ENCODE measurements at places on chromosomes 5 and 9.

DNA sequence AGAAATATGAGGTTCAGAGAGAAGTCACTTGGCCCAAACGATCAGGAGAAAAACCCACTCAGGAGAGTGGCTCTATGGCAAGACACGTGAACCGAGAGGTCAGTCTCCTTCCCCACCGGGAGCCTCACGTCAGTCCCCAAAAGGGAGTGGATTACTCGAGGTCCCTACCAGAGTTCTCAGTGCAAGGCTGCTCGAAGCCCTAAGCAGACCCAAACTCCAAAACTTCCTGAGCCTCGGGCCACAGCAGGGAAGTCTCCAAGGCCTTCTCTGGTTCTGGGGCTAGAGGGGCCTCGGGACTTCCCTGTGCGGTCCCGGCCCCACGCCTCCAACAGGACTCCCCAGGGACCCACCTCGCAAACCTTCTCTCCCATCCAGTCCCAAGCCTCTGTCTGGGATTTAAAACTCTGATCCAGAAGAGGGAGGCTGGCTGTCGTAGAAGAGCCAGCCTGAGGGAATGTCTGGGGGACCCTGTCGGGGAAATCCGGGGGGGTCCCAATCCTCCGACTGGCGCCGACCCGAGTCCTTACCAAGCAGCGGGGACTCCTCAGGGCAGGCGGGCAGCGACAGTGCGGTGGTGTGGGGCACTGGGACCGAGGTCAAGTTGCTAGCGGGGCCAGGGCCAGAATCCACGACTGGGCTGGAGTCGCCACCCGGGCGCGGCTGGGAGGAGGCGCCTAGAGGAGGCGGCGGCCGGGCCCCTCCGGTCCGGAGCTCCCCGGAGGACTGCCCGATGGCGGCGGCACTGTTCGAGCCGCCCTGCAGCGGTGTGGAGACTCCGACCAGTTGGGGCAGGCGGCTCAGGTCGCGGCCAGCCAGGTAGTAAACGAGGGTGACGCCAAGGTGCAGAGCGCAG lies 679 bp downstream of the B4GALT1 start:
- DNase-seq: peak; percentile 60

GRCh38 chr5:159175547-159175946 lies 33.8 kb downstream of the RNF145 start:
- DNase-seq: no peak

- DNase-seq: no peak
These were observed 9.0 kb downstream of the CDX1 start for GRCh38 chr5:150175536-150175935.

DNA sequence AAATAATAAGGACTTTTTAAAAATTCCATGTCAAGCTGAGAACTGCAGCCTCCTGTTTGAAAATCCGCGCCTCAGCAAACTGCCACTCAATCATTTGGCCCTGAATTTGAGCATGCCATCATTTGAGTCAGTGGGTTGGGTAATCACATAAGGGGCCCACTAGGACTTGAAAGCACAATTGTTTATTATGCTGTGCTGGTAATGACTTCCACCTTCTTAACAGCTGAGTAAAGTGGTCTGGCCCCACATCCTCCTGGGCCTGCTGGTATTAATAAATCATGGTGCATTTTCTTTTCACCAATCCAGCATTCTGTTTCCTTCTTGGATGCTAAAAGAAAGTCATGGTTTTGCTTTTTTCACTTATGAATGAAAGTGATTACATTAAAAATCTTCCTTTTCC lies 103.0 kb upstream of the CTSL start:
- DNase-seq: no peak

DNA sequence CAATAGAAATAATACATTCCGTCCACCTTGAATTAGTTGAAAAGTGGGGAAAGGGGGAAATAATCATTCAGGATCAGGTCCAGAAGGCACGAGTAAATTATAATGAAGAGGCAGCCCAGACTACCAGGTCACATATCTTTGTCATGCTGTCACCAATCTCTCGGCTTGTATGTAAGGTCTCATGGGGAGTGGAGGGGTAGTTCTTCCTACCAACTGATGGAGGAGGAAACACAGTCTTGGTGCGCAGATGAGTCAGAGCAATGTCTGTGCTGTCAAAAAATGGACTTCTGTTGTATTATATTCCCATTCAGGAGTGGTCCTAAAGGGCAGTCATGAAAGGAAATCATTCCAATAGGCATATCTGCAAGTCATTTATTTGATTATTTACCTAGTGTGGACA lies 164.2 kb upstream of the PTGER4 start:
- no peak for DNase-seq

Measured in stimulated activated effector memory CD8-positive, alpha-beta T cell treated with anti-CD3 and anti-CD28 coated beads, Interleukin-12 subunit alpha, Interleukin-12 subunit beta, amount 100 ng/mL, for 72 hours (primary cell).